ENCODE measurements at places on chromosomes 6 and 20.

DNA sequence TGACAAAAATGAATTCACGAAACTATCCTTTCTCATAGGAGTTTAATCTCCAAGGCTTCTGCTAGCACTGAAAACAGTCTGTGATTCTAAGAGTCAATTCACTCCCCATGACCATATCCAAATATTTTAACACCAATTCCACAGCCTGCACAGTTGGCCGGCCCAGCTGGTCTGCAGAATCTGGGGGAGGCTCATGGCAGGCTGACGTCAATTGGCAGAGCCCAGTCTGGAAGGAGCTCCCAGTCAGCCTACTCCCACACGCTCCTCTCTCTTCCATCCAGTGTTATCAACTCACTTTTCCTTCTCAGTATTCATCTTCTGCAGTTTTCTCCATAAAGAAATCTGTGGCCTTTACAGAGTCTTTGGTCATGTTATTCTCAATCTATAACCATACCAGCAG, 111.0 kb downstream of the TBXT start:
- no peak for DNase-seq

GRCh38 chr6:3625980-3626563, 125.4 kb downstream of the PXDC1 start:
- DNase-seq: no peak

GRCh38 chr6:1424306-1424927, 35.0 kb downstream of the FOXF2 start:
- DNase-seq: no peak

GRCh38 chr6:163146036-163146435, 268.5 kb upstream of the QKI start:
- DNase-seq: no peak

DNA sequence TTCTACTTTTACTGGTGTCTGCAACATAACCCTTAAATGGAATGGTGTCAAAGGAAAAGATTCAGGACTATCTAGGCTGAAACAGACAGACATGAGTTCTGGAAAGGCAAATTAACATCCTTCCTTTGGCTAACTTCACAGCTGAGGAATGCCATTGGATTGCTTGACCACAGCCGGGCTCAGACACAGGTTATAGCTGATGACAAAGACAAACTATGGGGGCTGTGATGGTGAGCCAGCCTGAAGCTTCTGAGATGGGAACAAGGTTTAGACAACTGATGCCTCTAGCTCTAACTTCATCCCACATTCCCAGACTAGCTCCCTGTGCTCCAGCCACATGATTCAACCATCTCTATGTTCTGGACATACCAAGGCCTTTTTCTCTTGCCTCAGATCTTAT, 15.3 kb downstream of the POLR1C start:
- no peak for DNase-seq

- DNase-seq: no peak
Measured at GRCh38 chr6:90187437-90188121, 109.1 kb downstream of the BACH2 start.

DNA sequence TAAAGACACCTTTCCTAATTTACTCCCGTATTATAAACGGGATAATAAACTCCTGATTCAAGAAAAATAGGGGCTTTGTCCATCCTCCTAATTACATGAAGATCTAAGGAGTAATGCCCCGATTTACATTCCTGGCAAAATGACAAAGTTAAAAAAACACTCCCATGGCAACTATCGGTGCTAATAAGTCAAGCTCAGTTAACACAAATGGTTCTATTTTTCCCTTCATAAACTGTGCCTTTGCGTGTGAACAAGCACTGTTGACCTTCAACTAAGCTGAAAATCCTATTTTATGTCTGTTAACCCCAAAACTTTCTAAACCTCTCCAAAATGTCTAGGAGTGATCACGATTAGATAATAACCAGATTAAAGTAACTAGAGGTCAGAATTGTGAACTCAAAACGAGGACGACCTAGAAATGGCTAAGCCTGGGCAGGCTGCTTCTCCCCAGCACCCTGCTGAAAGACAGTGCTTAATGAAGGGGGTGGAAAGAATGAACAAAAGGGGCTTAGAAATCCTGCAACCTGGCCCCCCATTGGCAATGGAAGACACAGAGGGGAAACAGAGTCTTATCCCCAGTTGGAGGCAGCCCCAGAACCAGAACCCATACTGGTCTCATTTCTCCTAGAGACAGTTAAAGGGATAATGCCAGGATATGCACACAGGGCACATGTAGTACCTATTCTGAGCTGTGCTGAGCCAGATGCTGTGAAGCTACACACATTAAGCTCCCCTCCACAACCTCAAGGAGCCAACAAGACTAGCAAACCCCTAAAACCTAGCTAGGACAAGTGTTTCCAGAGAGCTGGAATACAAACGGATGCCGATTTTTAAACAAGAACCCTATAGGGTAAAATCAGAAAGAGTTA, 23.0 kb downstream of the SLC23A2 start:
- DNase-seq: peak; percentile 62

GRCh38 chr20:31713312-31714273, 9.1 kb downstream of the BCL2L1 start:
- DNase-seq: no peak

GRCh38 chr6:135062735-135063134, 8.1 kb upstream of the HBS1L start:
- peak; percentile 22 for DNase-seq

DNA sequence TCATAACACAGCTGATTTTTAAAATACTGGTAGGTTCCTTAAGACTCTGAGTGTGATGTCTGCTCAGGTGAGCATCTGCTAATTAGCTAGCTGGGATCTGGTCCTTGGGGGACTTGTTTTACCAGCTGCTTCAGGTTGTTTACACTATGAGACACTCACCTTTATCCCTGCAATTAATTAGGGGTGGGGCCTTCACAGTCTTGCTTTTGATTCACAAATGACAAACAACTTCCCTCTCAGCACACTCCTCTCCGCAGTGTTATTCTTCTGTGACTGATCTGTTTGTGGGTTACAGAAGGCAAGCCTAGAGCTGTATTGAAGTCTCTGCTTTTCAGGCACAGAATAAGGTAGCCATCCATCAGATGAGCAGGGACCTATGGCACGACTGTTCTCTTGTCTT, 62.0 kb upstream of the CD83 start:
- no peak for DNase-seq

DNA sequence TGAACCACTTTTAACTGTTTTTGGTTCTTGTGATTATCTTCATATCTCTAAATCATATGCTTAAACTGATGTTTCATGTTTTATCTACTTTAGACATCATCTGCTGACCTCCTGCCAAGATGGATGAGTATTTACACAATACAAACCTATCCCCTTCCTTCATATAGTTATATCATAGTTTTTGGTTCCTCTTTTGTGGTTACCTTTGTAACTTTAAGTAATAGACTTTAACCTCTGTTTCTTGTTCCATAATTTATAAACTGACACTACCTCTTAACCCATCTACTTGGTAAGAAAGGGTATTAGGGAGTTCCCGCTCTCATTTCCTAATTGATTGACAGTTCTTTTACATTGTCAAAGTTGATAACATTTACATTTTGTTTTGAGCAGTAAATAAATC, 11.9 kb downstream of the PCMT1 start:
- no peak for DNase-seq

DNA sequence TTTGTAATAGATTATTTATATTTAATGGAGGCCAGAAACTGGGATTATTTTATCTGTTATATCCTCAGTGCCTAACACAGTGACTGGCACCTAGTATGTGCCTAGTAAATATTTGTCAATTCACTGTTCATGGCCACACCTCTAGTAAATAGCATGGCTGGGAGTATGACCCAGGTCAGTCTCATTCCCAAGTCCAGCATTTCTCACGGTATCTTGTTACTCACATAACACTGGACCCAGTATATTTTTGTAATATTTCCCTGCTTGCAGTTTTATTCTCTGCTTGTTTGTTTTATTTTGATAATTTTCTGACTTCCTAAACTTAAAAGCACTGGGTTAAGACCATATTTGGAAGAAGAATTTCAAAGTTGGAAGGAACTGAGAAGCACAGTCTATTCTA, 47.7 kb downstream of the CTNNBL1 start:
- no peak for DNase-seq

DNA sequence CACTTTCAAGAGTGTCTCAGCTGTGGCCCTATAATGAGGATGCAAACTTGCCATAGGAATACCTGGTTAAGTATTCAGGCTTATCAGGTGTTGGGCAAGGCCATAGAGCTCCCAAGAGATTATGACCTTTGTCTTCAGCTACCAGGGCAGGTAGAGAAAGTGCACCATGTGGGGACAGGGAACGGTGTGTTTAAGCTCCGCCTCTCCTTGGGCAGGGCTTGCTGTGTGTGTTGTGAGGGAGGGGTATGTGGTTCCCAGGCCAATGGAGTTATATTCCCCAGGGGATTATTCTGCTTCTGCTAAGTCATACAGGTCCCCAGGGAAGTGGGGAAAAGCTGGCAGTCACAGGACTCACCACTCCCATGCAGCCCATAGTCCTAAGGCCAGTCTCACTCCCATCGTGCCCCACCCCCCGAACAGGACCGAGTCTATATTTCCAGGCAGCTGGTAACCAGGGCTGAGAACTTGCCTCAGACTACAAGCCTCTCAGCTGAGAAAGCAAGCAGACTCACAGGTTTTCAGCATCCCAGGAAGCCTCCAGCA, 660.2 kb downstream of the HTR1B start:
- no peak for DNase-seq

- no peak for DNase-seq
Measured at GRCh38 chr6:90266905-90267621, 29.6 kb downstream of the BACH2 start.

- DNase-seq: no peak
Measured at GRCh38 chr6:164359441-164359840, 944.9 kb downstream of the QKI start.

- no peak for DNase-seq
Measured at GRCh38 chr20:10064611-10065010, 29.8 kb downstream of the ANKEF1 start.

DNA sequence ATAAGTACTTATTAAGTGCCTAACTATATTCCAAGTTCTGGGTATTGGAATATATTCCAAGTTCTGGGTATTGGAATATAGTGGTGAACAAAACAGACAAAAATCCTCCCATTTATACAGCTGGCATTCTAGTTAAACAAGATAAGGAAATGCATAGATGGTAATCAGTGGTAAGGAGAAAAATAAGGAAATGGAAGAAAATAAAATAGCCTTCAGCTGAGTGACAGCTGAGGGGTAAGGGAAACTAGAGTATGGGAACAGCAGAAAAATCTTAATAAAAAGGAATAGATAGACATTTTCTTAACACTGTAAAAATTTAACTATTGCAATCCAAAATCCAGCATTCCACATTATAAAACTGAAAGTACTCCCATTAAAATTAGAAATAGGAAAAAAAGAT, 17.2 kb upstream of the WFDC10A start:
- no peak for DNase-seq

DNA sequence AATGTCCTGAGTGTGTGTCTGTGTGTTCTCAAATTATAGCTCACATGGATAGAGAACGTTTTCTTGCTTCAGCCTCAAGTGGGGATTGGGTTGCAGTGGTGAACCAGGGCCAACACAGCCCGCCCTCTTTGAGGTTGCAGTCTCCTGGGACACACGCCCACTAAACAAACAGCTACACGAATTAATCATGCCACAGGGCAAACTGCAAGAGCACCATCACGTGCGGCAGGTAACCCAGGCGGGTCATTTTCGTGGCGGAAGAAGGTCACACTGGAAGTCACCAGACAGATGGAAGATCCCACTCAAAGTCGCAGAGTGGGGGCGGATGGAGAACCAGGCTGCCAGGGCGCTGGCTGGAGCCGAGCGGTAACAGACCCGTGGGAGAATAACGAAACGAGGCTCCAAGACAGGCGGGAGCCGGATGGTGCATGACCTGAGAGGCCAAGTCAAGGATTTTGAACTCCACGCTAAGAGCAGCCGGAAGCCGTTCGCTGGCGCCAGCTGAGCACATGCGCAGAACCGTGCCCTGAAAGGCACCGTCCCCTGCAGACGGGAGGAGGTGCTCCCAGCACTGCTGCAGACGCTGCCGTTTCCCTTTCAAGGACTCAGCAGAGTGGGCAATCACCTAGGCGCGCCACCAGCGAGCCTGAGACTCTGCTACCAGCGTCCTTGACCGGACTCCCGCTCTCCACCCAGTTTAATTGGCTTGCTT, 10.7 kb downstream of the DLL1 start:
- no peak for DNase-seq

GRCh38 chr6:138307352-138307751, 70.4 kb upstream of the SMIM28 start:
- DNase-seq: no peak

- DNase-seq: no peak
Measured at GRCh38 chr6:102832021-102832420, 1438.5 kb downstream of the GRIK2 start.

- DNase-seq: no peak
Measured at GRCh38 chr6:37354526-37355384, 972 bp downstream of the RNF8 start.

GRCh38 chr6:36386495-36387439, 702 bp downstream of the ETV7 start:
- no peak for DNase-seq

DNA sequence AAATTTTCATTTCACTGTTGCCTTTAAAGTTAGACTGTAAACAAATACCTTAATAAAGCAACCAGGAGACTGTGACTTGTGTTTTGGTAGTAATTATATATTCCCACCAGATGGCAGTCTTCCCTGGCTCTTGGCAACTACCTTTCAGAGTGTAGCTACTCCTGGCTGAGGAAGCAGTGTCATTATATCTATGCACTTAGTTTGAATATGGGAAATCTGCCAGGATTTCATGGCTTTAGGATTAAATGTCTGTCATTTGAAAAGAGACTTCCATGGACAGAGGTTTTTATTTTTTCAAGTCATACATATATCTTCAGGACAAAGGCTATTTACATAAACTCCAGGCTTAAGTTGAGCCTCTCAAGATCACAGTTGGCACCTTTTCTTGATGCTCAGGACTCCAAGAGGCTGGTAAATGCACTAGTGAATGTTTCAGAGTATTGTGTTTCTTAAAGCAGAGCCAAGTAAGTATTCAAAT, 160.1 kb downstream of the C6orf58 start:
- DNase-seq: peak; percentile 73

DNA sequence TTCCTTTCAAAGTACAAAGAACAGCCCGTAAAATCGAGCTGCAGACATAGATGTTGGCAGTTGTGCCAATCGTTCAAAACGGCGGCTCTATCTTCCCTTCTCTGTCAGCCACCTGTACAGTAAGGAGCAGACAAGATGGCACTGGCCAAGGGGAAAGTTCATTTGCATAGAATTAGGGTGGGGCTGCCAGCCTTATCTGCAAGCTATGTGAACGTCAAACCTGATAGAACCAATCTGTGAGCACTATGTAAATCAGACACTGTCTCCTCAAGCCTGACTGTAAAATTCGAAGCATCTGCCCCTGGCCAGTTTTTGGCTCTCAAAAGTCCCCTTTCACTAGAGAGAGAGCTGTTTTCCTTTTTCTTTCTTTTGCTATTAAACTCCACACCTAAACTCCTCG, 374.5 kb downstream of the EPM2A start:
- DNase-seq: no peak
